HAP-1 (cell line): ENCODE measurements at places on chromosomes 3 and 15.

DNA sequence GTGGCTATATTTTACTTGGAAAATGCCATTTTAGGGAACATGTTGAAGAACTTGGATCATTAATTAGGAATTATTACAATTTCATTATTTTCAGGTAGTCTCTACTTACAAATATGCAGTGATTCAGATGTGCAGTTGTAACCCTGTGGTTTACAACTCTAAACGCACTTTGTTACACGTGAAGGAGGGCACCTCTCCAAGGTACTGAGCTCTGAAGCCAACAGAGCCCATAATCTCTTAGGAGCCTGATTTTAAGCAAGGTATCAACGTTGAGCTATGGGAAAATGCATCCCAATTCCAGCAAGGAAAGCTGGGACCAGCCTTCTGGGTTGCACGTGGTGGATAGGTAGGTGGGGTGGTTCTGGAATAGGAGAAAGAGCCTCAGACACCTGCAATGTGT lies 81.5 kb upstream of the FAM3D start:
- no peak for DNase-seq

- DNase-seq, result no peak
Measured at GRCh38 chr3:102057781-102058421, 208.6 kb downstream of the NFKBIZ start.

DNA sequence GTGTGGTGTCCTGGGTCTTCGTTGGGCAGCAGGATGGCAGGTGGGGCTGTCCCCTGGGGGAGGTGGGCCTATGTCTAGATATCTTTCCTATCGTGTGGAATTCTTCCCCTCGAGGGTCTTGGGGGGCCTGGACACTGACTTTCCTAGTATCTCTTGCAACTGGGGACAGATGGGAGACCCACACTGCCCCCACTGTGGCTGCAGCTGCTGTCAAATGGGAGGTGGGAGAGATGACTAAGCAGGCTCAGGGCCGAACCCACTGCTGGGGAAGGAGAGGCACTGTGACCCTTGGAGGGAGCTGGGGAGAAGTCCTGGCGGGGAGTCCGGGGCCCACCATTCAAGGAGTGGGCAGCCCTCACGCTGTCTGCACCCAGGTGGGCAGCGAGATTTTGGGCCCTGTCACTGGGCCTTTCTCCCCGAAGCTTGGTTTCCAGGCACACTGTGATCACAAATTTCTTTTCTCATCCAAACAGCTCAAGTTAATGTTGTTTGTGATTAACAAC lies 2.9 kb upstream of the FBLN2 start:
- DNase-seq, result no peak

- DNase-seq, result no peak
Measured at GRCh38 chr3:5754602-5755001, 567.1 kb downstream of the EDEM1 start.

GRCh38 chr3:179768080-179768479 lies 115.2 kb downstream of the USP13 start:
- peak; percentile 63 for DNase-seq

GRCh38 chr15:67731112-67731721 lies 94.1 kb upstream of the SKOR1 start:
- DNase-seq, result no peak

DNA sequence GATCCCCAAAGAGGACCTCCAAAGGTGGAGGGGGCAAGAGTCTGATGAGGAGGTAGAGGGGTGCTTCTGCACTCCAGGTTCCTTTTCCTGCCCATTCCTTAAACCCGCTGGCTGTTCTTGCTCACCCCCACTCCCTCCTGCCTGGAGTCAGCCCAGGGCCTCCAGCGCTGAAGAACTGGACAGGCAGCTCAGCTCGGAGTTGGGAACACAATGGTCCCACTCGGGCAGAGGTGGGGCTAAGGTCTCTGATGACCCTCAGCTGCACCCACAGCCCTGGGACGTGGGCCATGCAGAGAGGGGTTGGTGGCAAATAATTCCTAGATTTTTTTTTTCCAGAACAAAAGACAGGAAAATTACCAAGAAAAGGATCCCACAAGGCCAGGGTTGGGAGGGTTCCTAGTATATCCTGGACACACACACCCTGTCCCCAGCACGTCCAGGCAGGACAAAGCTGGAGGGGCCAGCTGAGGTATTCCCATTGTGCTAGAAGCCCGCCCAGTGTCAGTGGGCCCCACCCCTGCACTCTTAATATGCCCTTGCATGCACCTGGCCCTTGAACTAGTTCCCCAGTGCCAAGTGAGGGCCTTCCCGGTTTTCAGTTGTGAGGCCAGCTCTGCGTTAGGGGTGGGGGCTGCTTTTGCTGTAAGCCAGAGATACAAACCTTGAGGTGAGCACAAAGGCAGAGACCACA lies 22.1 kb upstream of the IP6K2 start:
- DNase-seq, result no peak

DNA sequence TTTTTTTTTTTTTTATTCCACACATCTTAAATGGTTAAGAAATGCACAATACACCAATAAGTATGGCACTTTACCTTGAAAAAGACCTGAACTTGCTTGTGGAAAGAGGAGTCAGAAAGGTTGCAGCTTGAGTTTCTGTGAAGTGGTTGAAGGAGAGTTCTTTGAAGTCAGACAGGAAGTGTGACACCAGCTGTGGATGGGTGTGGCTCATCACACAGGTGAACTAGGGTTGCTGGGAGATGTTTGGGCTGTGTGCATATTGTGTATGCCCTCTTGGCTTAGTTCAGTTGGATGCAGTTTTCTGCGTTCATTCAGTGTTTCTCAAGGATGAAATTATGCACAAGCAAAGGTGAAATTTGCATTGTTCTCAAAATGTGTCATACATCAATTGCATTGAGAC lies 6.3 kb downstream of the AEN start:
- no peak for DNase-seq

GRCh38 chr3:136929977-136930670 lies 27.7 kb upstream of the IL20RB start:
- no peak for DNase-seq

DNA sequence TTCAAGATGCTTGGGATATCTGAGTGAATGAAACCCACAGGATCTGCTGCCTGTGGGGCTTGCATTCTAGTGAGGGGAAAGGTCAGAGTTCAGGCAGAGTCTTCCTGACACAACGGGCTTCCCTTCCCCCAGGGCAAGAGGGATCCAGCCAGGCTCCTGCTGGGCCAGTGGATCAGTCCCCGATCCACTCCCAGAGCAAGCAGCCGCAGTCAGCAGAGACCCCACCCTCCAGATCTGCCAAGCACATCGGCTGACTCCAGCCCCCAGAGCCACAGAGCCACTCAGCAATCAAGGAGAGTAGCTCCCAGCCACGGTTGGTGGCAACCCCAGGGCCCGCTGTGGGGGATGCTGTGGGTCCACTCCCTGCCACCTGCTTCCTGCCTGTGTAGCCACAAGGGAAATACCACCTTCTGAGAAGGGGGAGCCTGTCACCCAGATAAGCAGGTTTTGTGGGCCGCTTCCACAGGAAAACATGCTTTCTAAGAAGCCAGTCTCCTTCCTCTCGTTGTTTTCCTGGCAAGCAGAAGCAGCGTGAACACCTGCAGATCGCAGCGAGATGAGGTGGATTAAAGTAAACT lies 44.9 kb downstream of the CPN2 start:
- DNase-seq, result no peak

GRCh38 chr3:47016934-47017435 lies 37.5 kb downstream of the NBEAL2 start:
- no peak for DNase-seq

- DNase-seq, result no peak
Measured at GRCh38 chr15:94083467-94084052, 147.8 kb upstream of the MCTP2 start.

GRCh38 chr15:94164971-94165370 lies 66.4 kb upstream of the MCTP2 start:
- no peak for DNase-seq

GRCh38 chr15:57866149-57866736 lies 159.7 kb downstream of the POLR2M start:
- DNase-seq, result peak; percentile 79

GRCh38 chr3:162718697-162719096 lies 1222.1 kb downstream of the OTOL1 start:
- DNase-seq, result no peak

- DNase-seq, result no peak
Measured at GRCh38 chr3:132017137-132017536, 17.7 kb downstream of the CPNE4 start.

DNA sequence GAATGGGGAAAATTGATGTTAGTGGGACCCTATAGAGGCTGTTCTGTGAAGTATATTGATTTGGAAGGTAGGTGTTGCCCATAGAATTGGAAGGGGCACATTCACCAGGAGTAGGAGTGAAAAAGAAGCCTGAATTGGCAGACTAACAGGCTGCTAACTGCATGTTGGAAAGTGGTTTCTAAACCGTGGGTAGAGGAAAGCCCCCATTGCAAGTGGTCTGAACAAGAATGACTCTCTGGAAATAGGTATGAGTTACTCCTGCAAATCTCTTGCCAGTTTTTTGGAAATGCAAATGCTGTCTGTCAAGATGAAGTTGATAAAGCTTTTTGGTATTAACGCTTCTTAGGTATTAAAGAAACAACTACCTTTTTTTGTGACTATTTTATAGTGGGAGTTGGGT lies 3.5 kb downstream of the UBE2E1 start:
- DNase-seq, result no peak

DNA sequence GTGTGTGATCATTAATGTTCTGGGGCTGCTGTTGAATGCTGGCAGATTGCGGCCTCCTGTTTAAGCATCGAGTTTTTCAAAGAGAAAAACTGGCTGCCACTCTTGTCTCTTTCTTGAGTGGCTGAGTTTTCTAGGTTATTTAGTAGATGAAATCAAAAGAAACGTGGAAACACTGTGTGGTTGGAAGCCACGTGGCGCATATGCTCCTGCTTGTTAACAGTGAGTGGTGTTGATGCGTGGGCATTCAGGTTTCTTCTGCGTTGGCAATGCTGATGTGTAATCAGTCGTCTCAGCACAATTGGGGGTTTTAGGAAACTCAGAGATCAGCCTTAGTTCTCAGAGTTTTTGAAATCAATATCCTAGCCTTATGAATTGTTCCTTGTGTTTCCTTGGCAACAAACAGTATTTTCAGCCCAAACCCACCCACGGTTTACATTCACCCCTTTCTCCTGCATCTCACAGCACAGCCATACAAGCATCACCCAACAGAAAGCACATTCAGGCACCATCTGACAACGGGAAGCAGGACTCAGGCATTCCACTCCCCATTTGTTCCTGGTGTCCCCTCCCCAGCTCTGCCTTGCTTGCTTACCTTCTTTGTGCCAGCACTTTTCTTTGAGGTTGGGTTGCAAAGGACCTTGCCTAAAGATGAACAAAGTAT lies 74.7 kb downstream of the SEC22A start:
- DNase-seq, result no peak

DNA sequence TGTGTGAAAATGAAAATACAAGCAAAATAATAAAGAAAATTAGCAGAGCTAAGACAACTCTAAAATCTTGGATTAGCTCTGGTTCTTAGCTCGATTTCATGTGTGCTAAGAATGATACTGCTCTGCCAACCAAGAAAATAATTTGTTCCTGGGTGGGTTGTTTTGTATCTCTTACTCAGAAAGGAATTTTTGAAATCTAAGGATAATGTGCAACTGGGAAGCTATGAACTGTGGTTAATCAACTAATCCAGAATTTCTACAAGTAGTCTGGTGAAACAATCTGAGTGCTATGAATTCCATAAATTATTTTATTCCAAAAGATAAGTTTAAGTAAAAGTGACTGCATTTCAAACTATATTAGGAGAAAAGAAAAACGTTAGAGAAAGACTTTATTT lies 92.0 kb downstream of the TFDP2 start:
- DNase-seq, result no peak

GRCh38 chr15:89155656-89156055 lies 65.7 kb downstream of the RLBP1 start:
- no peak for DNase-seq

- DNase-seq, result no peak
Measured at GRCh38 chr15:101466188-101466587, 23.3 kb downstream of the PCSK6 start.

- DNase-seq, result no peak
Measured at GRCh38 chr3:16498130-16498890, 15.2 kb downstream of the RFTN1 start.

DNA sequence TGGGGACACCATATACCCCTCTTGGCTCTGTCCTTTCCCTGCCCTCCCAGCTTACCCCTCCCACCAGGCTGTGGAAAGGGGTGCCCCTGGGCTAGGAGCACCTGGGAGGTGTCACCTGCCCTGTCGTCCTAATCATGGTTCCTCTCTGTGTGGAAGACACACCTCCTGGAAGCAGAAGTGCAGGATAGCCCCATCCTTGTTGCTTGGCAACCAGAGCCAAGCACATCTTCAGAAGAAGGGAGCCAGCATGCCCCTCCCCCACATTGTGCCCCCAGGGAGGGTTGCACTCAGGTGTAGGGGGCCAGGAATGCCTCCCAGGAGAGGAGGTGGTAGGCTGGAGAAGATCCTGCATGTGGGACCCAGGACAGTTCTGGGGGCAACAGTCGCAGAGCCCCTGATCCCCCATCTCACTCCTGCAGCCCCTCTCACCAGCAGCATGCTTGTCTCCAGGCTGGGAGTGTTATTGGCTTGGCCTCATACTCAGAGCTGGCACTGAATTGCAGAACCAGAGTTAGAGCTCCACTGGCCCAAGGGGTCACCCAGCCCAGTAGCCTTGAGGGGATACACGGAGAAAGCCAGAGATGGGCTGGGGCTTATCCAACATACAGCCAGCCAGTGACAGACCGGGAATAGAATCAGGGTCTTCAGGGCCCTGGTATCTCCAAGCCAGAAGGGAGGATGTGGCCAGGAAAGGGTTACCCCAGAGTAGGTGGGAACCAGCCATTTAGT lies 8.4 kb downstream of the RAB6B start:
- no peak for DNase-seq

- DNase-seq, result no peak
Measured at GRCh38 chr3:18127174-18127858, 297.8 kb downstream of the SATB1 start.

GRCh38 chr15:66241908-66242285 lies 11.7 kb downstream of the MEGF11 start:
- no peak for DNase-seq

GRCh38 chr15:45106002-45106790 lies 7.8 kb downstream of the DUOX2 start:
- DNase-seq, result no peak

GRCh38 chr15:67033012-67033411 lies 32.4 kb upstream of the SMAD3 start:
- DNase-seq, result peak; percentile 57

DNA sequence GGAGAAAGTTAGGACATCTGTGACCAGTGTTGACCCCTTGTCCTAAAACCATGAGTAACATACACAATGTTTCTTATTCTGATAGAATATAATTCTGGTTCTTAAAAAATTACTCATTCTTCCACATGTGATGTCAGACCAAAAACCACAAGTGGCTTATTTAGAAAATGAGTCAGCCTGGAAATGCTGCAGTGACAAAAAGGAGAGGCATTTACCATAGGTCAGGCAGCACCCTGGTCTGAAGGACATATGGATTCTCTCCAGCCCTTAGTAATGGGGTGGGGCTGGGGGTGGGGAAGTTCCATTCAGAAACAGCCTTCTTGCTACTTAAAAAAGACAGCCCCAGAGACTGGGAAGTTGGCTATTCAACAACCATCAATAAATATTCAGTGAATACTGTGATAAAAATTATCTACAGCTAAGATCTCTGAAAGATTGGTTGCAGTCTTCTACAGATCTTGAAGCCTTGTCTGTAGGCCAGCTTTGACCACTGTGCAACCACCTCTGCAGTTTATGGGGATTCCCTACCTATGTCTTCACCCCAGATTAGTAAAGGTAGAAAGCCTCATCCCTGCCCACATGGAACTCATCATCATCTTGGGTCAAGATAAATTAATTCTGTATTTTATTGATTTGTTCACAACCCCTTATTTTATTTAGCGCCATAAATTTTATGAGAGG lies 34.9 kb upstream of the TIMP4 start:
- DNase-seq, result no peak

GRCh38 chr3:71563827-71564226 lies 19.7 kb downstream of the FOXP1 start:
- DNase-seq, result no peak
